ENCODE measurements at places on chromosomes 12 and 14. TPM values are rescaled to one million over a fixed set of nuclear protein-coding genes. Genes with fewer than 3 reads are reported as not detected.

TMTC2 gene
- polyA plus RNA-seq, result 2.0 TPM

PRH2 gene
- polyA plus RNA-seq, result 0.28 TPM

ARHGAP9 gene
- 2.6 TPM for polyA plus RNA-seq

GRCh38 chr14:55274751-55275150, 3.5 kb downstream of the FBXO34 start:
- H3K36me3 ChIP-seq, result no peaks in the 10 kb centered on the region
- H3K4me1 ChIP-seq, result peaks cover 4% of the 10 kb centered on the region
- no peak overlapping the region for H3K27ac ChIP-seq
- H3K4me3 ChIP-seq, result no peak overlapping the region

DNA sequence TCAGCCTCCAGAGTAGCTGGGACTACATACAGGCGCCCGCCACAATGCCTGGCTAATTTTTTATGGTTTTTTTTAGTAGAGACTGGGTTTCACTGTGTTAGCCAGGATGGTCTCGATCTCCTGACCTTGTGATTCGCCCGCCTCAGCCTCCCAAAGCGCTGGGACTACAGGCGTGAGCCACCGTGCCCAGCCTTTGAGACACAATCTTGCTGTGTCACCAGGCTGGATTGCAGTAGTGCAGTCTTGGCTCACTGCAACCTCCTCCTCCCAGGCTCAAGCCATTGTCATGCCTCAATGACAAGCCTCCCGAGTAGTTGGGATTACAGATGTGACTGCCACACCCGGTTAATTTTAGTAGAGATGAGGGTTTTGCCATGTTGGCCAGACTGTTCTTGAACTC, 21.3 kb upstream of the STRN3 start:
- no peaks in the 10 kb centered on the region for H3K4me1 ChIP-seq
- H3K27ac ChIP-seq, result no peak overlapping the region
- H3K27me3 ChIP-seq, result no peaks in the 10 kb centered on the region
- no peak for DNase-seq

All from ovary (tissue), 10 donors.